Activated CD4-positive, alpha-beta T cell treated with anti-CD3 and anti-CD28 coated beads for 36 hours (primary cell): ENCODE measurements at places on chromosomes 3 and 15.

- DNase-seq = peak; percentile 15
Measured at GRCh38 chr15:63986751-63987341, 59.4 kb downstream of the DAPK2 start.

DNA sequence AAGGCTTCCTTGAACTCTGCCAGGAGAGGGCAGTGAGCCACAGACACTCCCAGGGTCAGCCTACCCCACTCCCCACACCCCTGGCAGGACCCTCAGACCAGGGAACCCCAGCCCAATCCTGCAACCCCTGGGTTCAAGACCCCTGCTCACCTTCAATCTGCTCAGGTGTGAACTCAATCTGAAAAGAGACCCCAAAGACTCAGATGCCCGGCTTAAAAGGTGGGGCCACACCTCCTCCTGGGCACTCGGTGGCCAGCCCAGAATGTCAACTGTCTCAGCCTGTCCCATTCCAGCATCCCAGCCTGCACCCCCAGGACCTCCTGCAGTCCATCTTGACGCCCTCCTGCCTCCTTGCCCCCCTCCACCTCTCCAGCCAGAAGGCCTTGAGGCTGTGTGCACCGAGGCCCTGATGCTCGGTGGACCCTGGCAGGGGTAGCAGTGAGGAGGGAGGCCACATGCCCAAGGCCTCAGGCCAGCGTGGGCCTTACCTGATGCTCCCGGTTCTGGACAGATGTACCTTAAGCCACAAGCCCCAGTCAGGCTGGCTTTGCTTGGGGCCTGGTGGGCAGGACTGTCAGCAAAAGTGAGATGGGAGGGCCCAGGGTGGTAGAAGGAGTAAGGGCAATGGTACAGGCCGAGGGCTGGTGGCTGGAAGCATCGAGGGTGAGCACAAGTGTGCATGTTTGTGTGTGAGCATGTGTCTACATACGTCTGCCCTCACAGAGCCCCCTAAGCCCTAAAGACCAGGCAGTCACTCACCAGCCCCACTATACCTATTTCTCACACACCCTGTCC is 2.2 kb downstream of the MYL3 start:
- DNase-seq = peak; percentile 3

DNA sequence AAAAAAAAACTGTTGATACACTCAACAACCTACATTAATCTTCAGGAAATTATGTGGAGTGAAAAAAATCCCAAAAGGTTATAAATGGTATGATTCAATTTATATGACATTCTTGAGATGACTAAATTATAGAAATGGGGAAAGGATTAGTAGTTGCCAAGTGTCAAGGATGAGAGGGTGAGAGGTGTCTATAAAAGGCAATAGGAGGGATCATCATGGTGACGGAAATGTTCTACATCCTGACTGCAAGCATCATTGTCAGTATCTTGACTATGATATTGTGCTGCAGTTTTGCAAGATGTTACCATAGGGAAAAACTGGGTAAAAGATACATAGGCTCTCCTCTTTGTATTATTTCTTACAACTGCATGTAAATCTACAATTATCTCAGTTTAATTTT is 125.6 kb downstream of the FRMD5 start:
- no peak for DNase-seq

- DNase-seq = peak; percentile 80
Measured at GRCh38 chr15:100703032-100703578, 100.7 kb downstream of the ASB7 start.

- no peak for DNase-seq
Measured at GRCh38 chr3:52234516-52235447, 4.2 kb downstream of the TWF2 start.

DNA sequence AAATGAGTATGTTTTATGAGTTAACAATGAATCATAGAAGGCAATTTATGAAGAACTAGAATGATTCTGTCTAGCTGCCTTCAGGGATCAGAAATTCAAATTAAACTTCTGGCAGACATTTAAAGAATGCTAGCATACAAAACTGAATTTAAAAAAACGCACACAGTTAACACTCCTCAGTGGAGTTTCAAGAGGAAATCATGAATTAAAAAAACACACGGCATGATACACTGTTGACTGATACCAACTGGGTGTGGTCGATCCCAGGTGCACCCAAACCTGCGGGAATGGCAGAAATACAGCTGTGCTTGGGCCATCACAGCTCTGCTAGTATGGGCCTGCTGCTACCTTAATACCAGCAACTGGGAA is 526.0 kb downstream of the FOXP1 start:
- peak; percentile 42 for DNase-seq

DNA sequence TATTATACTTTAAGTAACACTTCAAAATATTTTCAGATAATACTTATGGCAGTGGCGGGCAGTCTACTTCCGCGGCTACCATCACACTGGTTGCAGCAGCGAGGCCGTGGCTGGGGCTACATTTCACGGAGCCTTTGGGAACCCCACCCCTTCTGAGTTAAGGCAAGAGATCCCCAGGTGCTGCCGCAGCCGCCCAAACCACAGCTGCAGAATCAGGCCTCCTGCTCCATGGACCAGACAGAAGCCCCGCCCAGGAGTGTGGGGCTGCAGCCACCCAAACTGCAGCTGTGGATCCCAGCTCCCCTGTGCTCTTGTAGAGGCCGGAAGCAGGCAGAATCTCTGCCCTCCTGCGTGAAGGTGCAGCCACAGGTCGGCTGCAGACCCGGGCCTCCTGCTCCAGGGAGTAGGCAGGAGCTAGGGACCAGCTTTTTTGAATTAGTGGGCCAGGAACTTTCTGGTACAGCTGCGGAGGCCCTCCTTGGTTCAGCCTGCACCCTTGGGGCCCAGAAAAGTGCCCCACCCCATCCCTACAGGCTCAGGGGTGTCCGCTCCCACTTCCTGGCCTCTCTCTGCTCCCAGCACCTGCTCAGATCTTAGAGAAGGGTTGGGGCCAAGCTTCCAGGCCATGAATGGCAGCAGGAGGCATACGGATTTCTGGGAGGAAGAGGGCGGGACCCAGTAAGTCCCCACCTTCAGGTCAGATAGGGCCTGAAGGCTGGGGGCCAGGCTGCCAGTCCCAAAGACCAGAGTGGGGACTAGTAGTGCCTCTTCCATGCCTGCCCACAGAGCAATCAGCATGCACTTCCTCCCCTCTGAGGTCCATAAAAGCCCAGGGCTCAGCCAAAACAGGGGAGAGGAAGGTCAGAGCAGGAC is 1188.8 kb upstream of the CADM2 start:
- no peak for DNase-seq

DNA sequence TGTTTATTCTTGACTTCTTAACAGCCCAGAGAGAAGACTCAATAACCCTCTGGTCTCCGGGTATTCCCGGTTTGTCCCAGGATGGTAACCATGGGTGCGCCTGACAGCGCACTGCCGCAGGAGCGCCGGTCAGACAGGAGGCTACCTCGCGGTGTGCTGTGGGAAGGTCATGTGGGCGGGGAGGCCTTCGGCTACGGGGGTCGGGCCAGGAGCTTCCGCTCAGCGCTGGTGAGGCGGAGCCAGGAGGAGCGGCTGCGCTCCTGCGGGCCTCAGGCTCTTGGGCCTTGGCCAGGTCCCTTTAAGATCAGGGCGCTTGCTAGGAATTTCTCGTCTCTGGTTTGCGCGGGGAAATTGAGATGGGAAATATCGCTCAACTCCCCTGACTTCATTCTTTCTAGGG is 182.3 kb upstream of the NDN start:
- no peak for DNase-seq

GRCh38 chr15:89132611-89133507 is 44.6 kb downstream of the ABHD2 start:
- no peak for DNase-seq

- peak; percentile 34 for DNase-seq
Measured at GRCh38 chr15:101169495-101170071, 82.3 kb downstream of the CHSY1 start.

DNA sequence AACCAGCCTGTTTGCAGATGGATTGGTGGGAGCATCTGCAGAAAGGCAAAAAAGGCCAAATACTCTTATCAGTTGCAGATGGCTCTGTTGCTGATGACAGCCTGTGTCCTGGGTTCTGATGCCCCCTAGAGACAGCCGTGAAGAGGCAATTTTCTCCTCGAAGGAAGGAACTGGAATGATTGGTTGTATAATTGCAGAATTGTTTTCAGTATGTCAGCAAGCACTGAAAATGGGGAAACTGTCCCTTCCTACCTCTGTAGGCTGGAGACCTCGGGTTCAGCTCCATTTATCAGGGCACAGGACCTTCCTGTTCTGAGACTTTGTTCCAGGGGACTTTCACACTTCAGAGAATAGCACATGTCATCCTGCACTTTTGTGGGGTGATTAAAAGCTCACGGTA is 103.0 kb downstream of the PGPEP1L start:
- peak; percentile 27 for DNase-seq

- DNase-seq = no peak
Measured at GRCh38 chr15:41517895-41518449, 4.3 kb upstream of the LTK start.

DNA sequence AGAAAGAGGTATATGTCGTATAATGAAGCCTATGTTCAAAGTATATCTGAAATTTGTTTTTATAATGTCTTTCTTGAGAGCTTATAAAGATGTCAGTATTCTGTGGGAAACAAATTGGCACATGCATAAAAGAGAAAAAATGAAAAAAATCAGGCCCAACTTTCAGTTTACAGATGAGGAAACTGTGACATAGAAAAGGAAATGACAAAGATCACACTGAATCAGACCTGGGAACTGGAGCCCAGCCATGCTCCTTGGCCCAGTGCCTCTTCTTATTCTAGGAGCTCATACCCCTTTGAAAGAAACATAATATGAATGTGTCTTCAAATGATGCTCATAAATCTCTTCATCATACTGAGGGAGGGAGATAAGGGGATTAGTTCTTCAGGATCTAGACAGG is 48.4 kb downstream of the TMEM44 start:
- DNase-seq = peak; percentile 69

- DNase-seq = no peak
Measured at GRCh38 chr3:189853906-189854305, 222.7 kb downstream of the TP63 start.

GRCh38 chr3:37610529-37610928 is 251.2 kb upstream of the CTDSPL start:
- no peak for DNase-seq

DNA sequence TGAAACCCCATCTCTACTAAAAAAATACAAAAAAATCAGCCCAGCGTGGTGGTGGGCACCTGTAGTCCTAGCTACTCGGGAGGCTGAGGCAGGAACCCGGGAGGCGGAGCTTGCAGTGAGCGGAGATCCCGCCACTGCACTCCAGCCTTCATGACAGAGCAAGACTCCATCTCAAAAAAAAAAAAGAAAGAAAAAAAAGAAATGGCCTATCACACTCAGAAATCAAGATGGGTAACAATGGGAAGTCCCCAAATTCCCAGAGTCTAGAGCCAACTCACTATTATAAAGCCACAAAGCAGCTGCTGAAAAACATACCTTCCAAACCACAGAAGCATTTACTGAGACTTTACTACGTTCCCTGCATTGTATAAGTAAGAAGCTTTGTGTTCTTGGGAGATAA is 7.5 kb downstream of the HDGFL3 start:
- DNase-seq = peak; percentile 32

- no peak for DNase-seq
Measured at GRCh38 chr3:141094790-141095545, 43.8 kb downstream of the SPSB4 start.

GRCh38 chr3:149886957-149887356 is 73.9 kb downstream of the RNF13 start:
- no peak for DNase-seq

DNA sequence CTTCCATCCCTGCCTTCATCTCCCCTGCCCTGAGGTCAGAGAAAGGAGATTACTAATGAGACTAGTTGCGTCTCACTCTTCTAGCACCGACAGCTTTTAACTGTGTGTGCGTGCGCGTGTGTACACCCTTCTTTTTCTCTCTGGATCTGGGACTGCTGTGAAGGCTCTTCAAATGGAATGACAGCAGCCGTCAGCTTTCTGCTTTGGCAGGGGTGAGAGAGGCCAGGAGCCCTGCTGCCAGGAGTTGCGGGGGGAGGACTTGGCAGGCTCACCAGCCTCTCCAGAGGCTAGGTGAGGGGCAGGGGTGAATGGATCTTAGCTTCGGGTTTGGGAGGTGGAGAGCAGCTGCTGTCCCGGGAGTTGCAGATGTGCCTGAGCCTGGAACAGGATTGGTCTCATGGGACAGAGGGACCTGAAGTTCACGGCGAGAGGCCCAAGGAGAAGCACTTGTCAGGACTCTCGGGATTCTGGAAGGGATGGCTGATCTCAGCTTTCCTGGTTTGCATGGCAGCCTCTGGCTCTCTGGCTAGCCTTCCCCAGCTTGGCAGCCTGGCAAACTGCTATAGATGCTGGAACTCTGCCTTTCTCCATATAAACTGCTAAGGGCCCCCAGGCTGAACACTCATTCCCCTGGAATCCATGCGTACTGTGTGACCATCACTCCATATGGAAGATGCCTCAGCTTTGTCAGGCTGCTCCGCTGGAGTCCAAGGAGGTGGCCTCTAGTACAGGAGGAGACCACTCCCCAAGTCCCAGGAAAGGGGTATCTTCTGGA is 16.6 kb downstream of the TEX264 start:
- DNase-seq = no peak

DNA sequence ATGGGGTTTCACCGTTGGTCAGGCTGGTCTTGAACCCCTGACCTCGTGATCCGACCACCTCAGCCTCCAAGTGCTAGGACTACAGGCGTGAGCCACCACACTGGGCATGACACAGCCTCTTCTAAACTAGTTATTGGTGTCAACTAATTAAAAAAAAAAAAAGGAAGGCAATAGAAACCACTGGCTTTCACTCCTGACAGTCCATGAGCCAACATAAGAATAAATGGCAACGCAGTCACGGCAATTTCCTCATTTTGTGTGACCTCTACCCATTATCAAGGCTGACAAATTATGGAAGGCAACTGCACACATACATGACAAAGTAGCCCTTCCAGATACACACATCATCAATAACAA is 5.9 kb downstream of the ARHGEF3 start:
- DNase-seq = no peak

GRCh38 chr15:22951381-22952280 is 28.5 kb downstream of the CYFIP1 start:
- no peak for DNase-seq

- peak; percentile 18 for DNase-seq
Measured at GRCh38 chr15:98169551-98169950, 209.0 kb downstream of the ARRDC4 start.

GRCh38 chr3:20846066-20846465 is 660.1 kb upstream of the SGO1 start:
- DNase-seq = no peak

- DNase-seq = no peak
Measured at GRCh38 chr15:41423979-41424659, 7.2 kb downstream of the RTF1 start.

- DNase-seq = no peak
Measured at GRCh38 chr3:124860599-124860998, 26.6 kb downstream of the ITGB5 start.

- DNase-seq = peak; percentile 87
Measured at GRCh38 chr3:16884084-16884747, 539 bp upstream of the PLCL2 start.

GRCh38 chr3:99920481-99921376 is 103.1 kb downstream of the CMSS1 start:
- no peak for DNase-seq
